DMS79 treated with DMSO at 0.1 percent for 48 hours (cell line): ENCODE measurements at places on chromosomes 6 and 20.

DNA sequence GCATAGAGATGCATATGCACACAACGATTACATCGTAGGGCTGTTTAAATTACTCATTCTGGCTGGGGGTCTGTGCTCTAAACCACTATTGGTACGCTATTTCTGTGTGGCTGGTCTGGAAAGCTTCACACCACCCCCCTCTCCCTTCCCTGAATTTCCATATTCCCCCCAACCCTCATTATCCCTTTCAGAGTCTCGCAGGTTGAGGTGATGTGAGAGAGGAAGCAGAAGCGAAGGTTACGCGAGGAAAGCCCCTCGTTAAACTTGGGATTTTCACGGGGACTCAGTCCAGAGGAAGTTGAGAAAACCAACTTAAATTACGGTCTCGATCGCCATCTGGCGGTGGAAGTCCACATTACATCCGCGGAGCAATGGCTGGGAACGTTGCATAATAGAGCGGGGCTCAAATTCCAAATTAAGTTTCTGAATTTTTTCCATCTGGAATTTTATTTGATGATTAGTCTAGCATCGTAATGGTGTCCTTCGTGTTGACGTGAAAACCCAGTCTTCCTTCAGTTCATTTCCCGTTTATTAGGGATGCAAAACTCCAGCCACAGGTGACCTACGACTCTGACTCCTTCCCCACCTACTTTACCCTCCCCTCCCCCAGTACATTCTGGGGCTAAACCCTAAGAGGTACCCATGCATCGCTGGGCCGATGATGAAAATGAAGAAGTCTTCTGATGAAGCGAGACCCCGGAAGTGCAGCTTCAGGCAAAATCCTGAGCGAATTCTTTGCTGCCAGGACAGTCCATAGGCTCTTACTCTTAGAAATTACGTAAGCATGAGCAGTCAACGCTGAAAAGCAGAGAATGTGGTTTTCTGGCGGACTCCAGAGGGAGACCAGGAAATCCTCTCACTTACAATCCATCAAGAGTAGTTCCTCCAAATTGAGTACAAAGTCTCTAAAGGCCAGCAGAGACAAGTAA, 19.7 kb downstream of the HLA-DOB start:
- DNase-seq = peak; percentile 36

DNA sequence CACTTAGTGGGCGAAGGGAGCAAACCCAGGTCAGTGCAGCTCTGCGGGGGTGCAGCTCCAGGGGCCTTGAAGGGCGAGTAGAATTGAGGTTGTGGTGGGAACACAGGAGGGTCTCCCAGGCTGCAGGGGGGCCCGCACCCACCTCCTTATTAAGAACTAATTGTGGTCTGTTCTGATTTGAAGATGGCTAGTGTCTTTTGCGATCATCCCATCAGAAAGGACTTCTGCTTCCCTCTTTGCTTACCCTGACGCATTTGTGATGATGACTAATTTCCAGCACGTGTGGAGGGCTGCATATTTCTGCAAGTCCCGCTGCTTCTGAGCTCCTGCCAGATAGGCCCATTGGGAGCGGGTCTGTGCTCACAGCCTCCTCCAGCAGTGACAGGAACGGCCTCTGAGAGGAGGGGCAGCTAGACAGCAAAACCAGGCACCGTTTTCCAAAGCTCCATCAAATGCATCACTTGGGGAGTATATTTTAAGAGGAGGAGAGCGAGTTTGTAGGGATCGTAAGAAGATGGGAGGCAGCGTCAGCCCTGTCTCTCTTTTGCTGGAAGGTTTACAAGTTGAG, 268.9 kb downstream of the CDH4 start:
- DNase-seq = no peak

DNA sequence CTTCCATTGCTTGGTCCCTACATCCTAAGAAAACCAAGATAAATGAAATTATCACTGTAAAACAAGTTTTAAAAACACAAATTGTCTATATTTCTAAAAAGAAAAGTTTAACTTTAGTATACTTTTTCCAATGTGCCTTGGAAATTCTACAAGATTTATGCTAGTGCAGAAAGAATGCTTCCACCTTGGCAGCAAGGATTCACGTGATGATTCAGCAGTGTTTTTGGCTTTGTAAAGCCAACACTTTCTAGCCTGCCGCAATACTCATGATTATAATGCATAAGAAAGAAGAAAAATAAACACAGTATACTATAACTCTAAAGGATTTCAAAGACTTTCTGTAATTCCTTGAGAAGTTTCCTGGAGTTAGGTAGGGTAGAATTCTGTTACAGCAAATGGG, 442.7 kb downstream of the TENT5A start:
- no peak for DNase-seq

- DNase-seq = peak; percentile 90
Observed at GRCh38 chr20:32018269-32019155, 8.3 kb downstream of the CCM2L start.

DNA sequence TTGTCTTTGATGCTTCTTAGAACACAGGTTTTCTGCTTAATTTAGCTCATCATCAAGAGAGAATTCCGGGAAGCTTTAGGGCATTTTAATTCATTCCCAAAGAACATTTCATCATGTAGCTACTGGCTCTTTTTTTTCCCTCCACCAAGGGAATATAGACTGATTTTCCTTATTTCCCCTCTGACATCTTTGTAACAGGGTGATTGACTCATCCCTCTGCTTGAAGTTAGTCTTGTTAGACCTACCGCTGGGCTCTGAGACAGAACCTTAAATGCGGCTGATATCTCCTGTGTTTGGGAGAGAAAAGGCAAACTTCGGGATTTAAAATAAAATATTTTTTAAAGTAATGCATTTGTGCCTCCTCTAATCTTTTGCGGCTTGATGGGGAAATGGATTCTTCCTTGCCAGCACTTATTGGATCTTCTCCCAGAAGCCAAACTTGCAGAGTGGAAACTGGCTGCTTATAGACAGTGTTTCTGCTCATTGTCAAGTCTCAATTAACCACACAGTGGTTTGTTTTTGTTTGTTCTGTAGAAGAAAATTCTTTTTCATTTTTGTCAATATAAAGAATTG, 272.7 kb upstream of the PLCB4 start:
- DNase-seq = no peak

DNA sequence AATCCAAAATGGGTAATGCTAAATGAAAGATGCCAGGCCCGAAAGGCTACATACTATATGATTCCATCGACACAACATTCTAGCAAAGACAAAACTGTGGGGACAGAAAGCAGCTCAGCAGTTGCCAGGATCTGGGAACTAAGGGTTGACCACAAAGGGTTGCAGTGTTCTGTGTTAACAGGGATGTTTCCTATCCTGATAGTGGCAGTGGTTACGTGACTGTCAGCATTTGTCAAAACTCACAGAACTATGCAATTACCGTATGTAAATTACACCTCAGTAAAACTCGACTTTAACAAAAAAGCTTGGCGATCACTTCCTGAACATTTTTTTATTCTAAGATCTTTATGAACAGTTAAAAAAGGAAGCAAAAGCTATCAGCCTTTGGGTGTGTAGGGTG, 83.9 kb downstream of the BANF2 start:
- DNase-seq = no peak

DNA sequence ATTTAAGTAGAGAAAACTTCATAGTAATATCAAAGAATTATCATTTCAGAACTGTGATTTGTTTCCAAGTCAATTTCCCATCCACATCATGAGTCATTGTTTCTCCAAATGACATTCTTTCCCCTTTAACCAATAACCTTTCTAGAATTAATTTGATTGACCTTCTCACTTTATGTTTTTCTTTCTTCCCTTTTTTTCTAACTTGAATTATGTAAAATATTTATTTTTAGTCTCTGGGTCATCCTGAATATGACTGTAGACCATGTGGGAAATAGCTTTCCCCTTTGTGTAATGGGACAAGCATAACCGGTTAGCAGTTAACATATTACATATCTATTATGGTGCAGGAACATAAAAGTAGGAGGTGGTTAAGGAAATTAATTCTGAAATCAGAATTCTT, 291.1 kb downstream of the GJA1 start:
- DNase-seq = no peak

DNA sequence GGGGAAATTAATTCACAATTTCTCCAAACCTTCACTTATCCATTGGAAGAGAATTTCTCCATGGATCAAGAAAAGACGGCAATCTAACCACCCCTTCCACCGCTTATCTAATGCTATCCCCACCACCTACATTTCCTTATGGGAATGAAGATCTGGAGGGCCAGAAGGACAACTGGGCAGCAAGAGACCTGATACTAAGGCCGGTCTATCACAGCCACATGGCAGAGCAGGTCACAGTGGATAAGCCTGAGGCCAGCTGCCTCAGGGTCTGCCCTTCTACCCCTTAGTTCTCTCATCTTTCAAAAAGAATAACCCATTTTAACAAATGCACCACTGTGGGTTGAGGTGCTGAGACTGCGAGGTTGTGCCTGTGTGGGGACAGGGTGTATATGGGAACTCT, 37.1 kb downstream of the MAN1A1 start:
- DNase-seq = no peak

DNA sequence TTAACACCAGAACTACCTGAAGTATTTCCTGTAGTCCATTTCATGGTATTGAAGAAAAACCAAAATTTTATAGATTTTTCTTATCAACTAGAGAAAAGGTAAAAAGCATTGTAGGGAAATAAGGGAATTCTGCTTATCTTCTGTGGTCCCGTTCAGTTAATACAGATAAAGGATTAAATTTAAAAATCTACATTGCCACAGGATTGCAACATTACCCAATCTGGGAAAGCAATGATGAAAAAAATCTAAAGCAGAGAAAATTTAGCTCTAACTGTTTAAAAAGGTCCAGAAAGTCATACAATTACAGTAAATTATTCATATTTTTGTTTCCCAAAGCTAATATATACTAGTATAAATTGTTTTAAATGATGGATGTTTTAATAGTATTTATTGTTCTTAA, 18.0 kb downstream of the POLH start:
- no peak for DNase-seq

- no peak for DNase-seq
Observed at GRCh38 chr6:31940256-31940664, 5.6 kb upstream of the CFB start.

DNA sequence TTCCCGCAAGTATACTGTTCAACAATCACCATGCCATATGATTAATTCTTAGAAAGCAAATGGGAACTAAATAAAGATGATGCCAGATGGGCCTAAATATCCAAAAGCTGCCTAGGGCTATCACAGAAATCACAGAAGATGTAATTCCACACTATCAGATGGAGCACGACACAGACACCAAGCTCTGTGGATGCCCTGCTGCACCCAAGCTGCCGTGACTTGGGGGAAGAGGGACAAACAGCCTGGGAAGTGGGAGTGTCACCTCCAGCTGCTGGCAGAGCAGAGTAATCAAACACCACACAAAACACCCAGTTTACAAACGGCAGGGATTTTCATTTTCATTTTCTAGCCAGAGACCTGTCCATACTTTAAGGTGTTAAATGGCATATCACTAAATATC, 35.7 kb downstream of the PDE10A start:
- DNase-seq = no peak
